ENCODE measurements at places on chromosomes 7 and 10.
A peak's percentile ranks its signal among the peaks of the same experiment; 100 is the strongest.

- no peak for DNase-seq
Observed at GRCh38 chr7:81925530-81925929, 155.7 kb upstream of the HGF start.

DNA sequence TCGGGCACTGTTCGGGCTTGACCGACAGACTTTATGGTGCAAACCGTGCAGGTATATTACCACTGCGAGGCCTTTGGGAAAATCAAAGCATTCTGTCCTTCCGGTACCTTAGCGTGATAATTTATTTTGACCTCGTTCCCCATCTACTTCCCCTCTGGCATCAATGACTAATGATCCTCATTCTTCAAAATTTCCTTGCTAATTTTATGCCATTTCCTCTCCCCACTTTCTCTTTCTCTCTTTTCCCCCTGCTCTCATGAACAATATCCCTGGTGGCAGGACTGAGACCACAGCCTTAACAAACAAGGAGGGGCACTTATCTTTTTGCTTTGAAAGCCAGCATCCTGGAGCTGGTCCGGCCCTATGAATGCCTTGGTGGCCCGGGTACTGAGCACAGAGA is 210.6 kb downstream of the TCF7L2 start:
- no peak for DNase-seq

GRCh38 chr10:122147663-122148062 is 123.4 kb upstream of the BTBD16 start:
- DNase-seq: no peak

GRCh38 chr10:24622781-24623301 is 100.8 kb downstream of the ARHGAP21 start:
- no peak for DNase-seq

- DNase-seq: no peak
Observed at GRCh38 chr10:64076322-64076940, 555.2 kb downstream of the REEP3 start.

DNA sequence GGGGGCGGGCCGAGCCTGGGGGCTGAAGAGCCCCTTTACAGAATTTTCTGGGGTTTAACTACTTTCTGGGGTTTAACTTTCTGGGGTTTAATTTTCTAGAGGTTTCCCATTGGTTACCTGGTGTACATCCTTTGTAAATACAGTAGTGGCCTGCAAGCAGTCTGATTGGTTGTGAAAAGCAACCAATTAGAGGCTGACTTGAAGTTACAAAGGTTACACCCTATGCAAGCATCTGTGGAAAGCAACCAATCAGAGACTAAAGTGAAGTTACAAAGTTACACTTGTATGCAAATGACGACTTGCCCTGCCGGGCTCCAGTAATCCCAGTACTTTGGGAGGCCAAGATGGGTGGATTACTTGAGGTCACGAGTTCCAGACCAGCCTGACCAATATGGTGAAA is 27.4 kb downstream of the GTF2I start:
- DNase-seq: no peak

DNA sequence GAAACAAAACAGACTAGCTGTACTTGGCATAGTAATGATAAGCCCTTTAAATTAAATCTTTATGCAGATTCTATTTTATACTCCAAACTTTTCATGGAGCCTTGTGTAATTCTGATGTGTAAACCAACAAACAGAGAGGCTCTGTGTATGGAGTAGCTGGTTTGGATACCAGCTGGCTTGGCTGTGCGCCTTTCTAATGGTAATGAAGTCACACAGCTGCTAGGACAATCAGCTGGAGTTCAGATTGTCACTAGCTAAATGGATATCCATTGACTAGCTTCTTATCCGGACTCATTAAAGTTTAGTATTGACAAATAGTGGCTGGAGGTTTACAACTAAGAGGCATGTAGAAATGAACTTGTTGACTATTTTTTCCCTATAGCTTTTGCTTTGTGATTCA is 398.4 kb downstream of the DGKB start:
- DNase-seq: no peak

GRCh38 chr7:77831953-77832352 is 33.4 kb downstream of the PHTF2 start:
- no peak for DNase-seq

DNA sequence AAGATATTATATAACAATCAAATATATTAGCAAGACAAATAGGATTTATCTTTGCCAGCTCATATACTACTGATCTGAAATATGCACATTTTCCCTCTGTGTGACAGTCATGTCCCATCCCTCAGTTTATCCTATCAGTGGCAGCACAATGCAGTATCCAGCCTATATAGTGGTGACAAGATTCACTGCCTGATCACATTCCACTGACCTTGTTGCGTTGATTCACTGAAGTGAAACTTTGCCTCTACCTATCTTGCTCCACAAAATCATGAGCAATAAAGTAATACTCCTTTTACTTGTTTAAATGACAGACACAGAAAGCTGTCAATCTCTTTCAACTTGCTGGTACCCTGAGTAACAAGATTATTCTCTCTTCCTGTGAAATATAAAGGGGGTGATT is 6.3 kb downstream of the PSMA2 start:
- no peak for DNase-seq

DNA sequence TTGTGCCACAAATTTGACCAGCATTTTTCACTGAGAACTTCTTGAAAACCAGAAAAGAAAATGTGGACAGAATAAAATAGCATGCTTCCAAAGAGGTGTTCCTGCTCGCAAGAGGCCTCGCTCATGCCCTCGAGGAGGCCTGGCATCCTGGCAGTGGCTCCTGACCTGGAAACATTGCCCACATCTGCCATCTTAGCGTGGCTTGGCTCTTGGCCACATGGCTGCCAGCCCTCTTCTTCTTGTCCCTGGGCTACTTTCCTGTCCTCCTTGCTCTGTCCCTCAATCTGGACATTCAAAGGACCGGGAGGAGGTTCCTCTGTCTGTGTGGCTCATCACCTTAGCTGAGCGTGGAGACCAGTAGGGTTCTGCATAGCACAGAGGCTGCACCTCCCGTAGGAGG is 131.6 kb upstream of the TMEM72 start:
- DNase-seq: no peak

GRCh38 chr7:136016649-136017395 is 39.7 kb upstream of the MTPN start:
- DNase-seq: no peak

GRCh38 chr10:98261436-98262277 is 6.3 kb downstream of the LOXL4 start:
- no peak for DNase-seq

DNA sequence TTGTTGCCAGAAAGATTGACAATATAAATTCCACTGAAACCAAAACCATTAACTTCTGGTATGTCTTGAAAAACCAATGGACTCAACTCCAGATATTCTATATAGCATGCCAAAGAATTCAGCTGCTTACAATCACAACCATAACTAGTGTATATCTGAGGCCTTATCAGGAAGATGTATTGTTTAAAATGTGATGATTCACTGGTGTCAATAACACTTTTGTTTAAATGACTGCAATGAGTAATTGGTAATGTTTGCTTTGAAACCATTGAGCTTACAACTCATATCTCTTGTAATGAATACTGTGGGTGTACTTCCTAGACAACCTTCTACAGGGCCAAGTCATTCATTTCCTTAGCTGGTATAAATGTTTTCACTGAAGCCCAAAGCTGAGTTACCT is 727.9 kb upstream of the KCND2 start:
- no peak for DNase-seq

- no peak for DNase-seq
Observed at GRCh38 chr7:149753375-149754233, 19.8 kb downstream of the ZNF467 start.

DNA sequence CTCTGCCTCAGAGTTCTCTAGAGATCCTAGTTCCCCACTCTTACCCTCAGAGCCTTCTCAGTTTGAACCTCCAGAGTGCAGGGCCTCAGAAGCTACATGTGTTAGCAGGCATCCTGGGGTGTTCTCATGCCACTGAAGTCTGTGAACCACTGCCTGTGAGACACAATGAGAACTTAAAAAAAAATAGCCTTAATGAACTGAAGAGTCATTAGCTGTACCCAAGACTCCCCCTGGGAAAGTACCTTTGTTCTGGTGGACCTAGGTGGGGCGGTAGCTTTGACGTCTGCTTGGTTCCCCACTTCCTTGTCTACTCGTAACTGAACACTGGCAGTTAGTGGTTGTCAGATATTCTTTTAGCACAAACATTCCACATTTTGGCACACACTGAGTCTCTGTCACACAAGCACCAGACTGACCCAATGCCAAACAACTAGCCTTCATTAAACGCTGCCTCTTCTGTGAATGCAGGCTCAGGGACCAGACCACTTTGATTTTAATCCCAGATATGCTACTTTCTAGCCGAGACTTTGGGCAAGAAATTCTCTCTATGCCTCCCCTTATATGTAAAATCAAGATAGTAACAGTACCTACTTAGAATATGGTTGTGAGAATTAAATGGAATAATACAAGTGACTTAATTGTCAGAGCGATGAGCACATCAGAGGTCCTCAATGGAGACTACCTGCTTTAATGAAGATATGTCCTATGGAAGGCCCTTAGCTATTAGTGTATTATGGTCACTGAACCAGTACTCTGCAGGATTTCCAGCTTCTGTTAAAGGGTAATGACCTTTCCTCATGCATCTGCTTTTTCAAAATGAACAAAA is 75.3 kb upstream of the CC2D2B start:
- peak; percentile 14 for DNase-seq

DNA sequence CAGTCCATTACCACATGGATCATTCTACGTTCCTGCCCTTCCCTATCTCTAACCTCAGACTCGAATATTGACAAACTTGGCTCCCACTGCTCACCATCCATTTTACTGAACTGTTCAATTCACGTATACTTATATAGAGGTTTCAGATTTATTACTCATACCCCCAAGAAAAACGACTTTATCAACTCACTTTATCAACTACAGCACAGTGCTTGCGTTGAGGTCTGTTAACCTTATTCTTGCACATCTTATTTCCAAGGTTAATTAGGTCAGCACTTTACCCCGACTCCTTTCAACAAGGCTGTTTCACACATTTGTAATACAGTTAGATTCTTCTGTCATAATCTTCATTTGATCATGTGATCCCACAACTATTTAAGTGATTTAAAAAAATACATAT is 162.3 kb upstream of the AHR start:
- no peak for DNase-seq

DNA sequence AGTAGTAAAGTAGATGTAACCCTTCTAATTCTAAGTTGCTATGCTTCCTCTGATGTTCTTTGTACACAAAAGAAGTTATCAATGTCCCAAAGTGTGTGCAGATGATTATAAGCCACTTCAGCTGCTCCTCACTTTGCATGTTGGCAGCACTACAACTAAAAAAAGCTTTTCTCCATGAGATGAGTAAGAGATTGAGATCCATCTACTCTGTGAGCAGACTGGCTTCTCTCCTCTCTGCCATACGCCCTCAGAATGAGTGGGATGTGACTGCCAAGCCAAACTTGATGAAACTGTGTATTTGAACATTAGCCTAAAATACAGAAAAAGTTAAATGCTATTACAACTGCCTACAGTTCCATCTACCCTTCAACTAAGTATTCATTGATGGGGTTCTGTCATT is 102.9 kb upstream of the ETV1 start:
- DNase-seq: no peak

DNA sequence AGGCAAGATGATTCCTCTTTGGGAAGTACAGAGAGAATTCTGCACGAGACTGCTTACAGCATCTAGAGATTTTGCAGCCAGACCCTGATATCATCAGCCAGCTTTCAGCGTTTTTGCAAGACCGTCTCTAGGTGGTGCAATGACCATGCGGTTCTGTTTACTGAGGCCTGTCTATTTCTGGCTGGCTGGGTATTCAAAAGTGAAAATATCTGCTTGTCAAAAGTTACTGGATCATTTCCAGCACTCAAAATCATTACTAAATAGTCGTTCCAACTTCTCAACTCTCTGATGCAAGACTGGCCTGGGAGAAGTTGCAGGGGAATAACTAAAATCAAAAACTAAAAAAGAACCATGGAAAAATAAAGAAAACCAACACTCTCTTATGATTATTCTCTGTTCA is 240.1 kb downstream of the ELMO1 start:
- DNase-seq: no peak

- no peak for DNase-seq
Observed at GRCh38 chr10:75974080-75974479, 542.7 kb downstream of the LRMDA start.

GRCh38 chr7:81299711-81300110 is 380.9 kb upstream of the SEMA3C start:
- no peak for DNase-seq

DNA sequence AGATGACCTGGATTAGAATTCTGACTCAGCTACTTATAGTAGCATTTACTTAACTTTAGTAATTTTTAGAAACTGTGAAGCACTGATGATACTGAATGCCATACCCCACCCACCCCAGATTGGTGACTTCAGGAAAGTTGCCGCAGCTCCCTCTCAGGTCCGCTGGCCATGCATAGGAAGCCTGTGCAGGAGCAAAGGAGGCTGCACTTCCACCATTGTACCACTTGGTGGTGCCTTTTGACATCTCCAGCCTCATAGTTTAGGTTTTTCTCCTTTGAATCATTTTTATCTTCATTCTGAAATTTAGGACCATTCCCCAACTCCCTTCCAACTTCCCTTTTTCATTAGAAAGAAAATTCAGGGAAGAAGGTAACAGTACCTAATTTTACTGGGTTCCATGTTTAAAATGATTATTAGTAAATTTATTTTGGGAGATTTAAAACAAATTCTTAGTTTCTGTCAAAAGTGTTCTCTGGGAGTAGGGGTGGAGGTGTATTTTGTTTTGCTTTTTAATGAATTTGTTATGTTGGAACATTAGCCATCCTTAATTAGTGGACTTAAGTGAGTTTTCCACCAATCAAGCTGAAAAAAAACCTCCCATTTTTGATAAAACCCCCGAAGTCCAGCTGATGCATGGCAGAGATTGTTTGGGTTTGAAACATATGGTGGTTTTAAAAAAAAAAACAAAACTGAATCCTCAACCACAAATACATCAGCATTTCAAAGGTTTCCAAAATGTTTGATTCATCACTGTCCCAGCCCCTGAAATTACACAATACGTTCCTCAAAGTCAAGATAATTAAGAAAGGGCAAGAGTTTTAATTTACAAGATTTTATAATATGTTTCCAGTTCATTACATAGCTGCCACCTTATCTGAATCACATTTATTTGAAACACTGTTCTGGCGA is 109.6 kb downstream of the WNT2 start:
- peak; percentile 11 for DNase-seq

- DNase-seq: no peak
Observed at GRCh38 chr10:64014281-64014680, 493.1 kb downstream of the REEP3 start.

GRCh38 chr7:73732397-73732796 is 6.2 kb downstream of the ABHD11 start:
- no peak for DNase-seq

Data from activated effector memory CD4-positive, alpha-beta T cell treated with Interleukin-2 at 50 U/mL for 16 hours (primary cell).